ENCODE measurements at places on chromosomes 6 and 20.

DNA sequence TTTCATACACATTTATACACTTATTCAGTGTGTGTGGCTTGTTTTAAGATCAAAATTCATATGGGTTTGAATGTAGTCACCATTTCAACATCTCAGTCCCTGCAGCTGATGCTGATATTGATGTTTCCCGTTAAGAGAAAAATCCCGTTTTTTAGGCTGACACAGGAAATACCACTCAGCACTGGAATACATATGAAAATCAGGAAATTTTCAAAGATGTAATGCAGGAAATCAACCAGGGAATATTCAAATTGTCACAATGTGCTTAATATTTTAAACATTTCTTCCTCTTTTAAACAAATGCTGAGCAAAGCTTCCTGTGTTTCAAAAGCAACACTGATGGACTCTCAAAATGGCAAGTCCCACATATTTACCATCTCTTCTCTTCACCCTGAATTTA, 94.5 kb upstream of the MARCKS start:
- DNase-seq = no peak

DNA sequence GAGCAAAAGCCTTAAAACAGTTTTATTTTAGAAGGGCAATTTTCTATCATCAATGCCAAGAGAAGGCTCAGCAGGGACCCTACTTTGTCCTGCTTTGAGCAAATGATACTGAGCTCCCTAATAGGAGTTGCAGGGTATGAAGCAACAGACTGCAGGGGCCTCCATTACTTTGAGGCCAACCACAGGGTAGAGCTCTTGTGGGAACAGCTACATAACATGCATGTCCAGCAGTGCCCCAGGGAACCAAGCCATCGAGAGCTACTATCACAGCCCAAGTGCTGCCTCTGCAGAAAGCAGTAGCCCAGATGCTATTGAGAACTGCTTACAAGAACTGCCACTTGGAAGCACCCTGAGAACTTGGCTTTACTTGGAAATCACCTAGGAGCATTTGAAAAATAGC, 222.1 kb downstream of the LAMA2 start:
- DNase-seq = no peak

DNA sequence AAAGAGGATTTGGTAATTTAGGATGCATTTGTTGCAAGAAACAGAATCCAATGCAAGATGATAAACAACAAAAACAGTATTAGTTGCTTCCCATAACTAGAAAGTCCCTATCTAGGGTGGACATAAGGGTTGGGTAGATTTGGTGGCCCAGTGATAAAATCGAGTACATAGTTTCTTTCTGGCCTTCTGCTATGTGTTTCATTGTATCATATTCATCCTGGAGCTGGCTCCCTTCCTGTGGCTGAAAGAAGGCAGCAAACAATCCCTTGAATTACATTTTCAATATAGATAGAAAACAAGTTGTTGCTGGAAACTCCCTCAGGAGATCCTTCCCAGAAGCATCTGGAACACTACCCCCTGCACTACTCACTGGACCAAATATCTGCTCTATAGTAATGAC, 135.1 kb downstream of the ID4 start:
- DNase-seq = no peak

- no peak for DNase-seq
Measured at GRCh38 chr6:131717836-131718542, 7.2 kb upstream of the CTAGE9 start.

DNA sequence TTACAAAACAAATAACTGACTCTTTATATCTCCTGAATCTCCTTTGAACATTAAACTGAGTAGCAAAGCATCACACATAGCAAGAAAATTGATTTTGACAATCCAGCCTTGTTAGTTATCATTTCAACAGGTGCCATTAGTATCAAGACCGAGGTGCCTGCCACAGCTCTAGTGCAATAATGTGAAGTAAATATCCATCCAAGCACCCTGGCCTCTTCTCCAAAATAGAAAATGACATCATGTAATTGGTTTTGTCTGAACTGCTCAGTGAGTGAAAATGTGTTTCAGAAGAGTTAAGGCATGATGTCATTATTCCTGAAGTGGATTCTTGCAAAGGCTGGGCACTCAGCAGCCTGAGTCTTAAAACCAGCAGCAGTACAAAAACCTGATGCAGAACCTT, 341.4 kb downstream of the PLCB1 start:
- DNase-seq = no peak

DNA sequence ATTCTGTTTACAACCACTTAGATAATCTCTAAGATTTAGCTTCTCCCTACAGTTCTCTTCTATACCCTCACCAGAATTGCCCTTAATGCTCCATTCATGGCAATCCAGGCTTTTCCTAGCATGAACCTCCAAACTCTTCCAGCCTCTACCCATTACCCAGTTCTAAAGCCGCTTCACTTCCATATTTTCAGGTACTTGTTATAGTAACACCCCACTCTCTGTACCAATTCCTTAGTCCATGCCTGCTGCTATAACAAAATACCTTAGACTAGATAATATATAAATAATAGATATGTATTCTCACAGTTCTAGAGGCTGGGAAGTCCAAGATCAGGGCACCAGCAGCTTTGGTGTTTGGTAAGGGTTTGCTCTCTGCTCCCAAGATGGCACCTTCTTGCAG, 16.5 kb upstream of the TRERF1 start:
- DNase-seq = no peak

- no peak for DNase-seq
Measured at GRCh38 chr6:152463164-152463563, 174.0 kb downstream of the SYNE1 start.

- DNase-seq = peak; percentile 34
Measured at GRCh38 chr20:35617397-35618262, 2.0 kb downstream of the SPAG4 start.

- DNase-seq = no peak
Measured at GRCh38 chr6:17169291-17169690, 67.4 kb downstream of the STMND1 start.

- no peak for DNase-seq
Measured at GRCh38 chr20:48638546-48638945, 189.3 kb downstream of the PREX1 start.

GRCh38 chr20:13758884-13759283, 25.8 kb downstream of the ESF1 start:
- DNase-seq = no peak

- DNase-seq = no peak
Measured at GRCh38 chr6:34894693-34895092, 5.6 kb downstream of the ANKS1A start.

- no peak for DNase-seq
Measured at GRCh38 chr6:72784581-72784980, 162.7 kb downstream of the KCNQ5 start.

- DNase-seq = no peak
Measured at GRCh38 chr6:39266375-39266774, 37.1 kb upstream of the KCNK5 start.

All from stimulated activated CD4-positive, alpha-beta T cell treated with anti-CD3 and anti-CD28 coated beads, Interleukin-4, amount 100 ng/mL, for 1 hour (primary cell).